Suppressor macrophage treated with lipopolysaccharide for 1 hour (primary cell): ENCODE measurements at places on chromosomes 4 and X.

GRCh38 chrX:45196701-45197100, 4.0 kb downstream of the DIPK2B start:
- no peak for DNase-seq

- no peak for DNase-seq
Observed at GRCh38 chr4:91434631-91435030, 869.1 kb upstream of the GRID2 start.

DNA sequence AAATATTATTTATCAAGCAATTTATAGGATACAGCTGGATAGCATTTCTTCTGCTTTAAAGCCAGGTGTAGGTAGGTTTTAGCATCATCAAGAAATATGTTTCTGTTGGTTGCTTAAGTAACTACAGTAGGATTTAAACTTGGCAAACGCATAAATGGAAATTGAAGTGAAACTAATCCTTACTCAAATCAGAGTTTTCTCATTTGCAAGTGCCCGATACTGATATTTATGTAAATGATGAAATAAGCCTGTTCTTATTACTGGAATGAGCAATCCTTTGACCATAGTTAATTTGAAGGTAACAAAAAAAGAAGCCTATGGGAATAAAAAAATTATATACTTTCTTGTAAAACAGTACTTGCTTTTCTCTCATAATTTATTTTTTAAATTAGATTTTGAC, 23.2 kb upstream of the PIGA start:
- no peak for DNase-seq

- no peak for DNase-seq
Observed at GRCh38 chrX:148784856-148785255, 284.4 kb downstream of the AFF2 start.

- DNase-seq: no peak
Observed at GRCh38 chr4:56414135-56414670, 21.2 kb downstream of the PPAT start.

GRCh38 chr4:41214825-41215146, 444 bp upstream of the APBB2 start:
- no peak for DNase-seq

GRCh38 chrX:2901367-2902036, 27.6 kb downstream of the ARSD start:
- DNase-seq: peak; percentile 47

DNA sequence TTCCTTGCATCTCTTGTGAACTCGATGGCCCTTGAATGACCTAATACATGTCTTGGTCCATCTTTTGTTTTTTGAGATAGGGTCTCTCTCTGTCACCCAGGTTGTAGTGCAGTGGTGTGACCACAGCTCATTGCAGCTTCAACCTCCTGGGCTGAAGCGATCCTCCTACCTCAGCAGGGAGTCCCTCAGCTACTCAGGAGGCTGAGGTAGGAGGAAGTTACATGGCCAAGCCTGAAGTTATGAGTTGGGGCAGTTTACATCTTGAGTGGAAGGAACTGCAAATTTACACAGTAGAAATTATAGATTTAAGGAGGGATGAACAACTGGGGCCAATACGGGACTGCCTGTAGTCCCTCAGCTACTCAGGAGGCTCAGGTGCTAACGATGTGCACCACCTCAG, 97.2 kb upstream of the METTL14 start:
- DNase-seq: no peak

DNA sequence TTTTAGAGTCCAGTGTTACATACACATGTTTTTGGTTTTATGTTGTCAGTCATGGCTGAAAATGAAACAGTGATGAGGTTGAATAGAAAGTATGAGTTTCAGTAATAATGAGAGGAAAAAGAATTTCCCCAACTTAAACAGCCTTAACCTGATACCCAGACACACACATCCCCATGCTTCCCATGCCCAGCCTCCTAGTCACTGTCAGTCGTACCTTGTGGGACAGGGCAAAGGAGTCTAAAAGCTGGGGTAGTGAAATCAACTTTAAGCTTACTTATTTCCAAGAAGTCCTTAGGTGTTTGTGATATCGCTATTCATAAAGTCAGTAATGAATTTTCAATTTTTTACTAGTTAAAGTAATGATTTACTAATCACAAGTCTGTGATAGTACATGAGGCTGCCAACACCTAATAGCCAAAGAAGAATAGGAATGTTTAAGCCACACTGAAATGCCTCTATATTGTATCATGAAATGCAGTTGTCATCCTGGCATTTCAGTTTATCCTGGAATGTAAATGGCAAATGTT, 24.3 kb upstream of the GPR34 start:
- no peak for DNase-seq

GRCh38 chr4:44016570-44017421, 431.8 kb downstream of the KCTD8 start:
- no peak for DNase-seq

DNA sequence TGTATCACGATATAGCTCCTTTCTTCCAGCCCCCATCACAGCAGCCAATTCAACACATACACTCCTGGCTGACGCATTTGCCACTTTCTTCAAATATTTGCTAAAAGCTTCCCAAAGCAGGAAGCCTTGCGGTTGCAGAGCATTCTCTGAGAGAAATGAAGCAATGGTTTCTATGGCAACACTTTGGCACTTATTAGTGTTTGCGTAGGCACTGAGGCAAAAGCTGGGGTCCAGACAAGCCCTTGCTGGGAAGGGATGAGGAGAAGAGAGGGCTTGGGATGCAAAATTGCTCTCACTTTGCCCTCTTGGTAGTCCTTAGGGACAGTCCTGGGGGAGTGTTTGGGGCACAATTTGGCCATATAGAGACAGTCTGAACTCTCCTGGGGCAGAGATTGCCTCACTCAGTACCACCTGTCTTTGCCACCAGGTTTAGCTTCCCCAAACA, 55.0 kb upstream of the PAK3 start:
- peak; percentile 26 for DNase-seq

DNA sequence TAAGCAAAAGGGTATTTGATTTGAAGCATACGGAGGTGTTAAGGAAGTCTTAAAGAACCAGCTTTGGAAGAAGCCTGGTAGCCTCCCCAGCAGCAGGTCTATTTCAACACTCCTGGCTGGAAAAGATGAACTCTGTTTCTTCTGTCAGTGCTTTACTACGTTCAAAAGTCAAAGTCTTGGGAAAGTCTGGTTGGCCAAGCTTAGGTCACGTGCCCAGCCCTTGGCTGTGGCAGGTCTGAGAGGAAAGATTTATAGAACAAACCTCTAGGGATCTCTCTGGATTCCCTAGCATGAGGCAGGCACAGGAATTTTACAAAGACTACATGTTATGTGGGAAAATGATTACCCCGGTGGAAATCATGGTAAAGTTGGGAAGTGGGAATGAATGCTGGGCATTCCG, 8.6 kb upstream of the ARHGAP10 start:
- no peak for DNase-seq

DNA sequence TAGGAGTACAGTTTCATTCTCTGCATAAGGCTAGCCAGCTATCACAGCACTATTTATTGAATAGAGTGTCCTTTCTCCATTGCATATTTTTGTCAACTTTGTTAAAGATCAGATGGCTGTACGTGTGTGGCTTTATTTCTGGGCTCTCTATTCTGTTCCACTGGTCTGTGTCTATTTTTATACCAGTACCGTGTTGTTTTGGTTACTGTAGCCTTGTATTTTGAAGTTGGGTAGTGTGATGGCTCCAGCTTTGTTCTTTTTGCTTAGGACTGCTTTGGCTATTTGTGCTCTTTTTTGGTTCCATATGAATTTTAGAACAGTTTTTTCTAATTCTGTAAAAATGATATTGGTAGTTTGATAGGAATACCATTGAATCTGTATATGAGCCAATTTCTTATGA, 182.1 kb upstream of the DIAPH2 start:
- no peak for DNase-seq

GRCh38 chr4:135244056-135244455, 1042.5 kb upstream of the PABPC4L start:
- DNase-seq: no peak

DNA sequence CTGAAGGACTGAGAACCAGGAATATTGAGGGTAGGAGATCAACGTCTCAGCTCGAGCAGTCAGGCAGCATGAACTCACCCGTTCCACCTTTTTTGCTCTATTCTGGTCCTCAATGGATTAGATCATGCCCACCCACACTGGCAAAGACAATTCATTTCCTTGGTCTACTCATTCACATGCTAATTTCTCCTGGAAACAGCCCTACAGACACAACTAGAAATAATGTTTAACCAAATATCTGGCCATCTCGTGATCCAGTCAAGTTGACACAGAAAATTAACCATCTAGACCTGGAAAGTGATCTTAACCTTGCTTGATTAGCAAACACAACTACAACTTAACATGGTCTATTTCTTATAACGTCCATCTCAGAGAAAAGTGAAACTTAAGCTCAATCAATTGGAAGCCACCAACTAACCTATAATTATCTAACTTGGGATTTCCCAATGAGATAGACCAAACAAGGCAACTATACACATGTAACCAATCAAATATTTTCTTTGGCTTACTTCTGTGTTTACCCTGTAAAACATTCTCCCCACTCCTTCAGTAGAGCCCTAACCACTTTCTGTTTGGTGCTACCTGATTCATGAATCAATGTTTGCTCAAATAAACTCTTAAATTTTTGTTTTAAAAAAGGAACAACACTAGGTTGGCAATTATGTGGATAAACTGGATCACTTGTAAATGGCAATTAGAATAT, 69.7 kb upstream of the MAMLD1 start:
- no peak for DNase-seq

GRCh38 chrX:2423282-2423681, 77.5 kb downstream of the DHRSX start:
- DNase-seq: no peak
